ENCODE measurements at places on chromosomes 2 and 18.

DNA sequence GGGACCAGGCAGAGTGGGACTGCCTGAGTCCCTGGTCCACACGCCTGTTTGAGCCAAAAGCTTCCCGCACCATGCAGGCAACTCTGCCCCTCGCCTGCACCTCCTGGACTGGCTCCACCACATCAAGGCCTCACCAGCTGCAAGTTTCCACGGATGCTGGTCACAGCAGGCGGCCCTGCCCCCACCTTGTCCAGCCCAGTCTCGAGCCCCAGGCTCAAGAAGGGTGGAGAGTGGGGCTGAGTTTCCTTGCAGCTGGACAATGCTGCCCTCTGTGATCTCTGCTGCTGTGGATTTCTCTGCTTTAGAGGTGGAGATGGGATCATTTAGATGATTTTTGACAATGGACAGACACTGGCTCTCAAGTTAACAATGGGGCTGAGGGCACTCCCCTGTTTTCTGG lies 74.9 kb downstream of the MTCL1 start:
- no peak for DNase-seq

DNA sequence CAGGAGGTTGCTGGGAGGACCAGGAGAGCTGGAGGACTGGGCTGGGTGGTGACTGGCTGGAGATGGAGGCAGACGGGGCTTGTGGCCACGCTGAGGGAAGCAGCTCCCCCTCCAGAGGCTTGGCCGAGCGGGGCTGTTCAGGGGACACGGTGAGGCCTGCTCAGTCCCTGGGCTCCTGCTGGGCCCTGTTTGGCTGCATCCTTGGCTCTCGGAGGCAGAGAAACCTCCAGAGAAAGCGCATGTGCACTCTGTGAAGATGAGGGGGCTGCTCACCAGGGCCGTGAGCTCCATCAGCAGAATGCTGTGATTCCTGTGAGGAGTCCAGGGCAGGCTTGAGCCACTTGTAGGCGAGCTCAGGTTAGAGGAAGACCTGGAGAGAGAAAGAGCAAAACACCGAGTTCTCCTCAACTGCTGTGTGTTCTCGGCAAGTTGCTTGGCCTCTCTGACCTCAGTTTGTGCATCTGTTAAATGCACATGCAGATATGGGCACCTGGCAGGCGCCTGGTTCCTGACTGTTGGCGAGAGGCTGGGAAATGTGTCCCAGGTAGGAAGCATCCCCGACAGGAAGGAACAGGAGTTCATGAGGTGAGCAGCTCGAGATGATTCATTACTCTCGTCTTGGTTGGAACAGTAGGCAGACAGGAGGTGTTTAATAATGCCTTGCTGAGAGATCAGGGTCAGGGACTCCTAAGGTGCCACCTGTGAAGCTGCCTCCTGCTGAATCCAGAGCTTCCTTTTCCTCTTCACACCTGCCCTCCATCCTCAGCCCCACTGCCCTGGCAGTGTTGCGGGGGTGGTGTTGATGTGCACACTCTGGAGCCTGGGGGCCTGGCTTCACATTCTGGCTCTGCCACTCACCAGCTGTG lies 941 bp downstream of the ZAP70 start:
- DNase-seq: peak; percentile 47

DNA sequence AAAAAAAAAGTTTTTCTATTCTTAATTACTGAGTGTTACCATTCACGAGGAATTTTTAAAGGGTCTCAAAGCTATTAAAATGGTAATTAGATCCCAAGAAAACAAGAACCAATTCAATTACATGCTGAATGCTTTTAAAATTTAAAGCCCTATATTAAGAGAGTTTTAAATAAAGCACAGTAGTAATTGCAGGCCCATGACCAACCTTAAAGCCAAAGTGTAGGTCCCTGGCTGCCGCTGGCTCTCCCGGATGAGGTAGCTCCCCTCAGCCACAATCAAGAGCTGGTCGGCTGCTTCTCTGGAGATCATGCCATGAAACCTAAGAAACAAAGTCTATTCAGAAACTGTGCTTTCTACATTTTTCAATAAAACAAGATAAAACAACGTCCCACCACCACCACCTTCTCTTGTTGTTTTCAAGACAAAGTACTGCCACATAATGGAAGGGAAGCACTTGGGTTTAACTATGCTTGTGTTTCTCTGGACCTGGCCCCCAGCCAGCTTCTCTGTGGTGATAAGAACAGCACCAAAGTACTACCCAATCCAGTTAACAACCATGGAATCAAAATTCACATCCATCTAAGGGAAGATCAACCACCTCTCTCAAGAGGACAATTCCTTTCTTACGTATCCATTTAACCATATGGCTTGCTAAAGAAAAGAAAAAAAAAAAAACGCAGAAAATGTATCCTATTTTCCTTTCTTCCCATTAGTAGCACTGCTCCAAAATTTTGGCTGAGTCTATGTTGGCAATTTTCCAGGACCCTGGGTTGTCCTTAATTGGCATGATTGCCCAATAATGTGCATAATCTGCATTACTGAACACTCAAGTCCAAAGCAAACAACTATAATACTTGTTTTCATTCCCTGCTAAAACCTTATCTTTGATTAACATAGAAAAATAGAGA lies 90.1 kb downstream of the CHN1 start:
- DNase-seq: no peak

GRCh38 chr2:129767346-129768035 lies 212.0 kb upstream of the RAB6C start:
- no peak for DNase-seq

DNA sequence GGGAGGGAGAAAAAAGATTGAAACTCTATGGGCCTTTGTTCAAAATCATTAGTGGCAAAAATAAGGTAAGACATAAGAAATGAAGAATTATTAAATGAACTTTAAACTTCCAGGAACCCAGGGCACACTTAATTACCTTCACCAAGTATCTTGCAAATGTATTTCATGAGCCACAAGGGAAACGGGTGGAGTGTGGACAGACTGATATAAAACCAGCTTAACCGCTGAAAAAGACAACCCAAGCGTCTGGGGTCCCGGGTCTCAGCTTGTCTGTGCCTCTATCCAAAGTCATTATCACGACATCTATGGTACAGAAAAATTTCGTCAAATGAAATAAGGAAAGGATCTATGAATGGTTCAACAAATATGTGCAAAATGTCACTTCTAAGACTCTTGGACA lies 13.9 kb upstream of the MBOAT2 start:
- DNase-seq: no peak

DNA sequence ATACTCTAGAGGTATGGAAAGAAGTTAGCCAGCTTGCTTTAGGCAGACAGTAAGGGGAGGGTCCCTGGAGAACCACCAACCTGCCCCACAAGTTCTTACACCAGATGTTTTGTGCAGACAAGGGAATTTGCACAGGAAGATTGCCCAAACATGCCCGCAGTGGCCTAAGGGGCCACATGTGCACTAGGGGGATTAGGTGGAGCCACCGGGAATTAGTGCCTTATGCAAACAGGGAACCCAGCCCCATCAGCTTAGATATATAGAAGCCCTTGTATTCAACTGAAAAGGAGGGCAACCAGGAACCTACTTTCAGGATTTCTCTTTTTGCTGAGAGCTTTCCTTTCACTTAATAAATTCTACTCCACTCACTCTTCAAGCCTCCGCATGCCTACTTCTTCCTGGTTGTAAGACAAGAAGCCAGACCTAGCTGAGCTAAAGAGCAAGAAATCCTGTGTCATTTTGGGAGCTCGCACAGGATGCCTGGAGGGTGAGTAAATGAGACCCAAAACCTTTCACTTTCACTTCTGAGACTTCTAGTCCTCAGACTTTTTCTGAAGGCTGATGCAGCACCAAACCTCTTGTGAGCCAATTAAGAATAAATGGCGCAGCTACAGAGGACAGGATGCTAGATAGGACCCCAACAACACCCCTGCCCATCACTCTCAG lies 146.3 kb downstream of the GCA start:
- no peak for DNase-seq

- peak; percentile 41 for DNase-seq
Observed at GRCh38 chr2:73931531-73932500, 5.1 kb downstream of the DGUOK start.

DNA sequence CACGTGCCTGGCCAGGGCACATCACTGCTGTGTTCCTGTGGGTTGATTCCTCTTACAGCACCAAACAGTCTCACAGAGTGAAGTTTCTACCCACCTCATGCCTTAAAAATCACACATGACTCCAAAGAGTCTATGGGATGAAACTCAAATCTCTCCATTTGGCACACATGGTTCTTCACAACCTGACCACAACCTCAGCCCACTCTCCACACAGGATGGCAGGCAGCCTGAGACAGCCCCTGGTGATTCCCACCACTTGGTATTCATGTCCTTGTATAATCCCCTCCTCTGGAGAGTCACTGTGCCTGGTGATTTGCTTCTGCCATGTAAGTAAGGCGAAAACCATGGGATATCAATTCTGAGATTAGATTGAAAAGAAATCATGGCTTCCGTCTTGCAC lies 46.2 kb downstream of the LBH start:
- DNase-seq: no peak

DNA sequence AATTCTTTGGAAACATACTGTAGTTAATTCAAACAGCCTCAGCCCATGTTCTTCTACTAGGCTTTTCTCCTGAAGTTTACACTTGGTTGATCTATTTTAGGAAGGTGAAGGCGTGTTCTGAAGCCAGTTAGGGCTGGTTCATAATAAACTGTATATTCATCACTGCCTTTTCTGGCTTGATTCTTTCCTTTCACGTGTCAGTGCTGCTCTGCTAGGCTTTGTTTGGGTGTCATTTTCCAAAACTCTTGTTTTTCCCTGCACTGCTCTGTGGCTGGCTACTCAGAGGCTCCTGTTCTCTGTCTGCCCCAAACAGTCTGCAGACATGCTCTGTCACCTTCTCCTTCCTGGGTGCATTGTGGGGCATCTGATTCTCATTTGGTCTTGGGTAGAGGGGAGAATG lies 136.1 kb downstream of the PARD3B start:
- no peak for DNase-seq

GRCh38 chr2:170816504-170817092 lies at the start of gene GAD1:
Gene GAD1, plus strand, starts transcription at chr2:170816887. Its CDS starts 1,705 bp downstream, at chr2:170818592.
- no peak for DNase-seq

DNA sequence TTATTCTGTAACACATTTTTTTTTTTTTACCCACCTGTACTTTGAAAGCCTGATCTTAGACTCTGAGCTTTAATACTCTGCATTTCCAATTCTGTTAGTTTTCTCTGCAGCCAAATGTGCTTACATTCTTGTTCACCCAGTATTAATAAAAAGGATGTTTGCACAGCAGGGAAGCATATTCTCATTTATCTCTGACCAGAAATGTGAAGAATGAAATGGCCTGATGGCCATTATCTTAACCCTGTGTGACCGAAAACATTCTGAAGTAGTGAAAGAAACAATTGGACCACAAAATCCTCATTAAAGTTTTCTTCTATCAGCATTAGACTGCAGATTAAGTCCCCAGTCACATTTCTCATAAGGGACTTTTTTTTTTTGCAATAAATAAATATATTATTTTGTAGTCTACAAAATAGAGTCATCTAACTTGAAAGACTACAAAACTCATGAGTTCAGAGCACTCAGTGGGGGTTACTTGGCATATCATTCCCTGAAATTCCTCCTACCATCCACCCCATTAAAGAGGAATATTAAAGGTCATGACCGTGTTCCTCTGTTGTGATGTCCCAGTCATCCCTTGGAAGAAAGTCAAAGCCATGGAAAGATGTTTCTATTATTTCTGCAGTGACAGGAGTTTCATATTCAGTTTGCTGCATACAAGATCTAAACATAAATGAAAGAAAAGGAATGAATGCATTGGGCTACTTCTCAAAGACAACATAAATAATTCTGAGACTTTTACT lies 364.4 kb downstream of the RND3 start:
- DNase-seq: no peak

Data from activated CD4-positive, CD25-positive, alpha-beta regulatory T cell treated with anti-CD3 and anti-CD28 coated beads, Interleukin-2, amount 50 U/mL, for 72 hours (primary cell).